Daoy (cell line): ENCODE measurements at places on chromosomes 3 and 15. TPM values are rescaled to one million over a fixed set of nuclear protein-coding genes. Genes with fewer than 3 reads are reported as not detected.

DNA sequence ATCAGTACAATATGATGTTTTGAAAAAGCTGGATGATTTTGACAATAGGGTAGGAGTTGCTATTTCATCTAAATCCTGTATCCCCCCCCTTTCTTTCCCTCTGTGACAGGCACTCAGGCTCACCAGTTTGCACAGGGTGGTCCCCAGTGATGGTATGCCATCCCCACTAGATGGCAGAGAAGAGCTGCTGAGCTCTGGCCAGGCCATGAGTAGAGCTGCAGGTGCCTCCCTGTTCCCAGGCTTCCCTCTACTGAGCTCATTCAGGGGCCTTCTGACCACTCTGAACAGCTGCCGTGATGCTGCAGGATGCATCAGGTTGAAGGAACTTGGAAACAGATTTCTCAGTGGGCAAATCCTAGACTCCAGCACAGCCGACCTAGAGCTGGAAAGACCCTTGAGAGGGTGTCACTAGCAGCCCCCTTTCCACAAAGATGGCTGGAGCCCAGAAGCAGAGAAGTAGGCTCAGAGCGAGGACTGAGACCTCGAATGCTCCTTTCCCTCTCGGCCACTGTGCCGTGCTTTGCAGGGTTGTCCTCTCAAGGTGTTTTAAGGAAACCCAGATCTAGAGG, 45.1 kb downstream of the EFCAB12 start:
- DNase-seq = peak; percentile 81

- no peak for DNase-seq
These were observed 34.6 kb downstream of the MSL2 start for GRCh38 chr3:136161516-136161915.

GRCh38 chr15:67906382-67906781, 66.5 kb upstream of the RNU6-1 start:
- no peak for DNase-seq

GRCh38 chr3:129371041-129371826, 57.2 kb downstream of the EFCAB12 start:
- DNase-seq = no peak

- DNase-seq = peak; percentile 58
These were observed 77.1 kb downstream of the WDR76 start for GRCh38 chr15:43903864-43904290.

DNA sequence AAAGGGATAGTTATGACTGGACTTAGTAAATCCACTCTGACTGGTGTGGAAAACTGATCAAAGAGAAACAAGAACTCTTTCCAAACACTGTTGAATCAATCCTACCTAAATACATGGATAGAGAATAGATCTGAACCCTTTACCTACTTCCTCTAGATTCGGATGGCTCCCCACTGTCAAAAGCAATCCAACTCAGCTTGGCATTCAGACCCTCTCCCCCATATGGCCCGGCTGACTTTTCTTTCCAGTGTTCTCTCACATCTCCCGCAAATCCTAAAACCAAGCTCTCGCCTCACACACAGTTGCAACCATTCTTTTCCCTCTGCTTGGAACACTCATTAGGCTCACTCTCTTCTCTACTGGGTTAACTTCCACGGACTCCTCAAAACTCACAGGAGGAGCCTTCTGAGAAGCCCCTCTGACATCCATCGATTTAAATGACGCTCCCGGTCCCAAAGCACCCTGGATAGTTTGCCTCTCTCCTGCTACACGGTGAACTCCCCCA, 639 bp downstream of the SPICE1 start:
- DNase-seq = no peak

DNA sequence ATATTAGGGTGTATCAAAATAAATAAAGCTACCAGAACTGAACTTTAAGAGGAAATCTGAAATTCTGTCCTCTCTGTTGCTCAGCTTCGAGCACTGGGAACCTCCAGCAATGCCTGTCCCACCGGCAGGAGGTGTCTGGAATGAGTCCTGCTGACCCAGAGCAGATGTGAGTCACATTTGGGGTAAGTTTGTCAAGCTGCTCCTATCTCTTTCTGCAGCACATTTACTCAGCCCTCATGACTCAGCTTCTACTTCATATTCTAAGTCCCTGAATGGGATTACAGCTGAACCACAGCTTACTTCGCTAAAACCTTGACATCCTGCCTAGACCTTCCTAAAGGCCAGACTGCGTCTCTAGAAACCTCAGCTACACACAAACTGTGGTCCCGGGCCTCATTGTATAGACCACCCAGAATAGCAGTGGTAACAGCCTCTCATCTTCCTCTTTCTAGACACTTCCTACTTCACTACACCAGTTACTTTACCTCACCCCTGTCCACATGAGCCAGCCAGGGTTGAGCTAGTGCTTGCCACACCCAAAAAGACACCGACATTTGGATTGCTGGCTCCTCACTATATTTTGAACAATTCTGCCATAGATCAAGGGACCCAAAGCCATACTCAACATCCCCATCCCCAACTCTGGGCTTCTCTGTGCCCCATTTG, 109.6 kb upstream of the TMCO5A start:
- DNase-seq = peak; percentile 86

DNA sequence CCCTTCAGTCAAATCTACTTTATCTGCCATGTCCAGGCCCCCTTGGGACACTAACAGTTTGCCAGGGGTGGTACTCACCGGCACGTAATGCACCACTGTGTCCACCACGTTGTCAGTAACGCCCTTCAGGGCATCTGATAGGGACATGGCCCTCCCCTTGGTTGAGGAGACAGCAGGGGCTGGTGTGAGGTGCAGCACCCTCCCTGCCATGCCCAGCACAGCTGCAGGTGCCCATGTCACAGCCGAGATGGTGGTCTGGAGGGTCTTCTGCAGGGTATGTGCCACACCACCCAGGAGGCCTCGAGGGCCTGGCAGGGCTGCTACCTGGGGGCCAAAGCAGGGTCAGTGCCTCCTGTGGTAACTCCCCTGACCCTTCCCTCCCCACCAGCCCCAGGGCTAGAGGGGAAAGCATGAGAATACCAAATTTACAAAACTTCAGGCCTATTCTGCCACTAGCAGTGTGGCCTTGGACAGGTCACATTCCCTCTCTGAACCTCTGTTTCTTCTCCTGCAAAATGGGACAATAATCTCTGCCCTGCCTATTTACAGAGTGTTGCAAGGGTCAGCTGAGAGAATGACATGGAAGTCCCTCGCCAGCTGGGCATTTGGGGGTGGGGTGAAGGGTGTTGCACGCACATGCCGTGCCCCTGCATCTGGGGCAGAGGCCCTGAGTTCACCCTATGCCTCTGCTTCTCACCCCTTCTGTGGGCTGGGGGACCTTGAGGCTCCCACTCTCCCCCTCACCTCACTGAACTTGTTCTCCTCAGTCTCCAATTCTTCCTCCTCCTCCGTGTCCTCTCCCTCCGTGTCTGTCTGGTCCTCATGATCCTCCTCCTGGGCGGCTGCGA, 11.8 kb upstream of the KIF7 start:
- no peak for DNase-seq

GRCh38 chr3:30393079-30393478, 213.3 kb upstream of the TGFBR2 start:
- DNase-seq = no peak

GRCh38 chr3:30554317-30554690, 52.1 kb upstream of the TGFBR2 start:
- DNase-seq = peak; percentile 3

The FETUB gene
- not detected in 2 replicates for total RNA-seq

The PLAAT1 gene
- 8.6 and 9.4 TPM in 2 replicates for total RNA-seq

The ZNF502 gene
- 3.6 and 5.7 TPM in 2 replicates for total RNA-seq
